ENCODE measurements at places on chromosomes 1 and 21.

DNA sequence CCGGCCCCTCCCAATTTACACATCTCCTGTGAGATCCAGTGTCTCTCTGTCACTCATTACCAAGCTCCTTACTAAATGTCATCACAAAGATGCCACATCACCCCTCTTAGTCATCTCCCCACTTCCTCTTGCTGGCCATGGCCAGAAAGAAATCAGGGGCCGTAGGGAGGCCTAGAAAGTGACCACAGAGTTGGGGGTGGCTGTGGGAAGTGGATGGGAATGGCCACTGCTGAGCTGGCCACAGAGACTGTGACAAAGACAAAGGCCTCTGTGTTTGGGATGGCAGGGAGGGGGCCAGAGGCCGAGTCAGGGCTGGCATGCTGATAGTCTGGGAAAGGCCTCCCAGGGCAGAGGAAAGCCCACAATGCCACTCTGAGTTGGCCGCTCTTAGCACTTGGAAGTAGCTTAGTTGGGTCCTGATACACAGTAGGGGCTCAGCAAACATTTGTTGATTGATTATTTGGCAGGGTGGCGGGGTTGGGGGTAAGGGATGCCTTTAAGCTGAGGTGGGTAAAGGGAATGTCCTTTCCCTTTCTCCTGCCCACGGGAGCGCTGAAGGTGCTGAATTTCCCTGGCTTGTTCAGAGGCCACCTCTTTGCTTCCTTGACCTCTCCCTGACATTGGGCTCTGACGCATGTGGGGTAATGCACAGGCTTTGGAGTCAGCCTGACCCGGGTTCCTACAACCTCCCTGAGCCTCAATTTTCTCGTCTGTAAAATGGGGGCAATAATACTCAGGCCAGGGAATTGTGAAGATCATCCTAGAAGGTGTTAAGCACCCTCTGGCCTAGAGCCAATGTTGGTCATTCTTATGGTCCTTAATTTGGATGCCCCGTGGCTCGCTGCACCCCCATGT lies 13.2 kb downstream of the NAV1 start:
- DNase-seq, result no peak

- no peak for DNase-seq
Observed at GRCh38 chr1:72648465-72648864, 366.1 kb upstream of the NEGR1 start.

DNA sequence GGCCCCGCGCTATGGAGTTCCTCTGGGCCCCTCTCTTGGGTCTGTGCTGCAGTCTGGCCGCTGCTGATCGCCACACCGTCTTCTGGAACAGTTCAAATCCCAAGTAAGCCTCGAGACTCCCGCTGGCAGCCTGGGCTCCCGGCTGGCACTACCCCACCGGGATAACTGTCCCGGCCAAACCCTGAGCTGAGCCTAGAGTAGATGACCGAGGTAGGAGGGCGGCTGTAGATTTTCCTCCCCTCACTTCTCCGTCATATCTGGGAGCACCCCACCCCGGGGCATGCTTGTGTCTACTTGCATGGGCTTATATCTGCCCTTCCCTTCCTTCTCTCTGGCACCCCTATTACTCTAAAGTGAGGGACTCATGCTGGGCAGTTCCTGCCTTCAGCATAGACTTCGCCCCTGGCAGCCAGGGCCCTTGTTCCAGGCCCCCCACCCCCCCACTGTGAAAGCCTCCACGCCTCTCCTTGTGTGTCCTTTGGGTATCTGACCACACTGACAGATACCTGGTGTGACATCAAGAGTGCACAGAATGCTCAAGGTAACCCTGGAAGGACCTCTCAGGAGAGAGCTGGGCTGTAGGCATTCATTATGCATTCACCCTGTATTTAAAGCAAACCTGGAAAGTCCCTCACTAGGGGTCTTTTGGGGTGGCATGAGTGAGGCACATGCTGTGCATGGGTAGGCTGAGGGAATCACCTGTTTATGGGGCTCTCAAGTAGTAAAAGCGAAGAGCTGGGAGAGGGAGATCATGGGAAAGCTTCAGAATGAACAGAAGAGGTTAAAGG lies 485 bp downstream of the EFNA1 start:
- no peak for DNase-seq

GRCh38 chr1:107689733-107690132 lies 275.2 kb downstream of the VAV3 start:
- DNase-seq, result no peak

GRCh38 chr21:46352913-46353312 lies 29.0 kb downstream of the PCNT start:
- no peak for DNase-seq

- DNase-seq, result no peak
Observed at GRCh38 chr21:31545036-31545435, 114.5 kb upstream of the SOD1 start.

- DNase-seq, result no peak
Observed at GRCh38 chr1:56638248-56638647, 6.9 kb upstream of the PRKAA2 start.

DNA sequence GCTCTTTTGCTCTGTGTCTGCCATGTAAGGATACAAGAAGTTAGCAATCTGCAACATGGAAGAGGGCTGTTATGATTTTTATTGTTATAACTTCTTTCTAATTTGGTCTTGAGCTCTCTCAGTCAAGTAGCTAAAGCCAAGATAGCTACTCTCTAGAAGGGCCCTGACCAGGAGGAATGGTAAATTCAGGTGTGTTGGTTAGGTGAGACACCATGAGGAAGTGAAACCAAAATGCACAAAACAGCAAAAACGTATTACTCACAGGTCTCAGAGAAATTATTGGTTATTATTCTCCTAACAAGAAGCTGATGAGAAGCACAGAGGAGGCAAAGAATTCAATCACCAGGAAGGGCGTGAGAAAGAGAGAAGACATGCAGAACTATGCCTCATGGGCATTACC lies 51.8 kb upstream of the INSL5 start:
- no peak for DNase-seq
